ENCODE measurements at places on chromosomes 1 and 21.

DNA sequence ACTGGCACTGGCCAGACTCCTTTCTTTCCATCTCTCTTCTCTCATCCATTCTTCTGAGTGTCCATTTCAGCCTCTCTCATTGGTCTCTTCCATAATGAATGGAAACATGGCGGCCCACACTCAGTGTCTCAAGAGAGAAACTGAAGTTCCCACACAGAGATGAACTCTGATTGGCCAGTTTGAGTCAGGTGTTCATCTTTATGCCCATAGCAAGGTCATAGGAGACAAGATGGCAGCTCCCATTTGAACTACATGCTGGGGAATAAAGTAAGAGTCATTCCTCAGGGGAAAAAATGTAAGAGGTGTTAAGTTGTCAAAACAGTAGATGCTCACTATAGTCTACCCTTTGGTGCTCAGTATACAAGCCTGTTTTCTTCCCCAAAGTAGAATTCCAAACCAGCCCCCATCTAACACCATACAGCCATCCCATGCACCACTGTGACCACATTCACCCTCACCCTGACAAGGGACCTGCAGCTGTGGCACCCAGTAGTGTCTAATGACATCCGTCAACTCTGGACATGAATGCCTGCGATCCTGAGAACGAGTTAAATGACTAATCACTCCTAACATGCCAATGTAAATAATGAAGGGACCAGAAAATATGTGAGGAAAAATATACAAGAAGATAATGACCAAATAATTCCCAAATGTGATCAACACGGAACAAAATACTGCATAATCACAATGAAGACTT is 12.4 kb downstream of the CDA start:
- peaks cover 6% of the 10 kb centered on the region for H3K4me1 ChIP-seq
- no peak overlapping the region for H3K4me3 ChIP-seq
- H3K27ac ChIP-seq = no peak overlapping the region
- no peaks in the 10 kb centered on the region for H3K36me3 ChIP-seq
- DNase-seq = peak; percentile 54
- H3K27me3 ChIP-seq = no peaks in the 10 kb centered on the region

GRCh38 chr1:11783556-11783955 is 21.6 kb downstream of the C1orf167 start:
- no peak overlapping the region for H3K27ac ChIP-seq
- H3K4me3 ChIP-seq = no peak overlapping the region
- DNase-seq = no peak

DNA sequence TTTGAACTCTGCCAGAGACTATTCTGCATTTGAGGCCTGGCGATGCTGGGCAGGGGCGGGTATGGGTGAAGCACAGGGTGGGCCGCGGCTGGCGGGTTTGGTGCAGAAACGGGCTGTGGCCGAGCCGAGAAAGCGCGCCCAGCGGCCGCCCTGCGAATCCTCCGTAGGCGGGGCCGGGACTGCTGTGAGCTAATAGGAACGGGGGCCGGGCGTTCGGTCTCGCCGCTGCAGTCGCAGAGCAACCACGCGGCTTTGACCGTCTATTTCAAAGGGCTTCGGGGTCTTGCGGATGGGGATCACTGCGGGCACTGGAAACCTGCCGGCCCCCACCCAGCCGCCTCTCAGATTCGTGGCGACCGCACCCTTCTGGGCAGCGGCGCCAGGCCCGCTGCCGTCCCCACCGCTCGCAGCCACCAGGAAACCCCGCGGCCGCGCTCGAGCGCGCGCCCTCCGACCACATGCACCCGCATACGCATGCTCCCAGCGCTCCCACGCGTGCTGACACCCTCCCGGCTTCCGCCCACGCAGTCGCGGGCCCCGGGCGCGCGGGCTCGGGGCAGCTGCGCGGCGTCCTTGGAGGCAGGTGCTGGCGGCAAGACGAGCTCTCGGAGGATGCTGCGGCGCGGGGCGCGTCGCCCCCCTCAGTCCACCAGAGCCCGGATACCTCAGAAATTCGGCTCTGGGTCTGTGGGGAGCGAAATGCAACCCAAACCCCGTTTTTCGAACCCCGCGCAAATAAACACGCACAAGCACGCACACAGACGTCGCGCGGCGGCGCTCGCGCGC is 32.6 kb downstream of the DNTTIP2 start:
- DNase-seq = peak; percentile 83
- peak overlapping the region; percentile 90 for H3K4me3 ChIP-seq
- peaks cover 25% of the 10 kb centered on the region for H3K4me1 ChIP-seq
- H3K27me3 ChIP-seq = no peaks in the 10 kb centered on the region
- H3K36me3 ChIP-seq = no peaks in the 10 kb centered on the region

DNA sequence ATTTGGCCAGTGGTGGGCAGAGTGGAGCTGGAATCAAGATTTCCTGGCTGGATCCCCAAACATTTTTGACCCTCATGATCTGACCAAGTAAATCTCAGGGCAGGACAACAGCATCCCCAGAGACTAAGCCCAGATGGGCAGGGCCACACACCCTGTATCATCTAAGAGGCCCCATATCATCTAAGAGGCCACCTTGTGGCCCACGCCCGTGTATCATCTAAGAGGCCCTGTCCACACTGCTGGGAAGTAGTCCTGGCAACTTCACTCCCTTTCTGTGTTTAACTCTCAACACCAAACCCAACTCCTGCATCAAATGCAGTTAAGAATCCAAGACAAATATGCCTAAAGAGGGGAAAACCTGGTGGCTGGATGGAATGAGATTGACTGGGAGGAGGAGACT is 81.6 kb upstream of the SSX2IP start:
- no peaks in the 10 kb centered on the region for H3K4me1 ChIP-seq
- no peak overlapping the region for H3K4me3 ChIP-seq
- DNase-seq = no peak
- no peak overlapping the region for H3K27ac ChIP-seq

DNA sequence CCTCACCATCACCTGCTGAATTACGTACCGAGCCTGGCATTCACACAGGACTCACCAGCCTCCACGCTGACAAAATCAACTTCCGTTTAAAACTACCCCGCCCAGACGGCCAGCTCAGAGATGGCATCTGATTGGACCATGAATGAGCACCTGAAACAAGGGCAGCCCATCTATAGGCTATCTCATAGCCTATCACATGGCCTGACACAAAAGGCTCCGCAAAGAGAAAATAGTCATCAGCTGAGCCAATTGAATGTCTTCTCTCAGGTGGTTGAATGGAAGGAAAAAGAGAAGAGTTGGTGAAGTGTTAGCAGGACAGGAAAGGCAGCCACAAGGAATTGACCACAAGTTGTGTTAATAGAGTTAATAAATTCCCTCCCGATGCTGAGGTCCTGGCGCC is 50.6 kb upstream of the ZC3H12A start:
- H3K27ac ChIP-seq = no peak overlapping the region
- H3K27me3 ChIP-seq = no peaks in the 10 kb centered on the region
- no peak for DNase-seq
- H3K4me3 ChIP-seq = no peak overlapping the region
- H3K4me1 ChIP-seq = no peaks in the 10 kb centered on the region

DNA sequence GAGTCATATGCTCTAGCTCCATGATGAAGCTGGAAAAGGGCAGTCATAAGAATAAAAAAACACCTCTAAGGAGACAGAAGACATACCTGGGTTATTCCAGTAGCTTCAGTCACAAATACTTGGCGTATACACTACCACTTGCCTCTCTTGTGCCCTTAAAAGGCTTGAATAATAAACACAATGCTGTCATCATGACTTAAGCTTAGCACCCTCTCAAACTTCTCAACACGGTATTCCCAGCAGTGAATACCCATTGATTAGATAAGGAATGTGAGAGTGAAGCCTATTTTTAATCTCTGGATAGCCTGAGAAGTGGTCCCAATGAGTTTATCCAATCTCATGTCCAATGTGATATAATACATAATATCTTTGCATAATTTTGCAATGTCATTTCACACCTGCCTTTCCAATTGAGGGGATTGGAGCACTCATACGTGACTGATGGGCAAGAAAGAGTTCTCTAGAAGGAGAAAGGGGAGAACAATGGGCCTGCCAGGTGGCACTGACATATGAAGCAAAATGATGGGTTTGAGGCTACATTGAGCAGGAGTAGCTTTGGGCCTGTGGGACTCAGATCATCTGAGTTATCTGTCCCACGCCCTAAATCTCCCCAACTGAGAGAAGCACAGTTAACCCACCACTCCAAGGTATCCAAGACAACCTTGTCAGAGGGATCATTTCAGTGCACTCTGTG is 298.6 kb upstream of the DAB1 start:
- H3K4me3 ChIP-seq = no peak overlapping the region
- no peak overlapping the region for H3K27ac ChIP-seq
- H3K4me1 ChIP-seq = no peaks in the 10 kb centered on the region
- H3K36me3 ChIP-seq = no peaks in the 10 kb centered on the region

DNA sequence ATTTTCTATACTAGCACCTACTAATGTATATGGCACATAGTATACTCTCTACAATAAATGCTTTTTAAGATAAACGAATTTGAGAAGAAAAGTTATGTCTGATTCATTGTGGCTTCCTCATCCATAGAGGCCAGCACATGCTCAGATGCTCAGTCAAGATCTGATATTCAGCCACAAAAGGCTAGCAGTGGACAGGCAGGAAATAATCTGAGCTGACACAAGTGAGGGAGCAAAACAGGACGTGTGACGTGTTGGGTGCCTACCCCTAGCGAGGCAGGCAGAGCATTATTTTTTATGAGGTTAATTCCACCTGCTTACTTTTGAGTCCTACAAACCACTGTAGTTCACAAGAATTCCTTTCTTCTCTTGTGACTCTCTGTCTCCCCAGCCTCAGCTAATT is 550.9 kb downstream of the SMYD3 start:
- peak overlapping the region; percentile 36 for H3K27ac ChIP-seq
- H3K4me1 ChIP-seq = peaks cover 16% of the 10 kb centered on the region
- peak; percentile 77 for DNase-seq
- no peak overlapping the region for H3K4me3 ChIP-seq

GRCh38 chr1:231485029-231485784 is 43.3 kb upstream of the TSNAX start:
- H3K4me1 ChIP-seq = no peaks in the 10 kb centered on the region
- no peak overlapping the region for H3K4me3 ChIP-seq
- no peaks in the 10 kb centered on the region for H3K27me3 ChIP-seq
- H3K27ac ChIP-seq = no peak overlapping the region

DNA sequence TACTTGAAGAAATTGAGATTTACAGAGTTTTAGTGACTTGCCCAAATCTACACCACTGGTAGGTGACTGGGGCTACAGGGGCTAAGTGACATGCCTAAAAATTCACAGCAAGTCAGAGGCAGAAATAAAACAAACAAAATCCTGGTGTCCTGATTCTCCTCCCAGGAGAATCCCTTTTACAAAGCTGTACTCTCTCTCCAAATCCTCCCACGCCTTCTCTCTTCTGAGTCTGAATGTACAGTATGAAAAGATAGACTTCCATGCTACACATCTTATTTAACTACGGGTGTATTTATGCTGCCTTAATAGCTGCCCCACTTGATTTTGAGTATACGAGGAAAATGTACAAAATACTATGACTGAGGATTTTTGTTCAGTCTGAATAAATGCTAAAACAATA is 65.4 kb downstream of the SGIP1 start:
- no peak overlapping the region for H3K27ac ChIP-seq
- H3K4me1 ChIP-seq = peaks cover 11% of the 10 kb centered on the region
- H3K4me3 ChIP-seq = no peak overlapping the region
- no peak for DNase-seq
- no peaks in the 10 kb centered on the region for H3K27me3 ChIP-seq

- H3K4me1 ChIP-seq = no peaks in the 10 kb centered on the region
- no peak for DNase-seq
- no peaks in the 10 kb centered on the region for H3K27me3 ChIP-seq
- no peak overlapping the region for H3K27ac ChIP-seq
- H3K36me3 ChIP-seq = no peaks in the 10 kb centered on the region
Observed at GRCh38 chr1:118931876-118932275, 56.3 kb downstream of the TBX15 start.

DNA sequence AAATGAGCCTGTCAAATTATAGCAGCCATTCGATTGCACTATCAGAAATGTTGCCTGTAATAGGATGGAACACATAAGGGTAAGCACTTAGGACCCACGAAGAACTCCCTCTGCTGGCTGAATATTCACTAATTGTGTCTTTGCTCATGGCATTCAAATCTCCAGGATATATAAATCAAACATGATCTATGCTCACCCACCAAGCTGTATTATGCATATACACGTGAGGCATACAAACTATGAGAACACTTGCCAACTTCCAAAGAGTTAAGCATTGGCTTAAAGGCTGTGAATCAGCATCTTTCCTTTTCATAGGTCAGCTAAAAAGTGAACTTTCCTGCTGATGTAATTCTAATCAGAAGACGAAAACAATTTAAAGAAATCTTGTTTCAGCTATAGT is 34.5 kb downstream of the TMPRSS15 start:
- H3K4me3 ChIP-seq = no peak overlapping the region
- H3K4me1 ChIP-seq = no peaks in the 10 kb centered on the region
- peak; percentile 1 for DNase-seq
